ELR (cell line): ENCODE measurements at places on chromosomes 5 and 9.
A peak's percentile ranks its signal among the peaks of the same experiment; 100 is the strongest.

GRCh38 chr5:82808960-82809359, 268.2 kb downstream of the TMEM167A start:
- no peak for DNase-seq

GRCh38 chr5:72598401-72599064, 91.3 kb upstream of the ZNF366 start:
- DNase-seq, result peak; percentile 56

- no peak for DNase-seq
Measured at GRCh38 chr9:126488881-126489404, 124.8 kb upstream of the LMX1B start.

- peak; percentile 82 for DNase-seq
Measured at GRCh38 chr5:134524826-134525682, at the start of gene JADE2. JADE2 (plus strand) TSS chr5:134525670; CDS start chr5:134535858, 10,188 bp downstream.
